ENCODE measurements at places on chromosomes 1 and 21.

GRCh38 chr1:22831729-22832413 is 121.2 kb downstream of the EPHB2 start:
- no peak for DNase-seq

- DNase-seq = no peak
Observed at GRCh38 chr21:44353191-44353970, at the start of gene TRPM2. Gene TRPM2, plus strand, starts transcription at chr21:44353621. Its CDS starts 80 bp downstream, at chr21:44353701.

DNA sequence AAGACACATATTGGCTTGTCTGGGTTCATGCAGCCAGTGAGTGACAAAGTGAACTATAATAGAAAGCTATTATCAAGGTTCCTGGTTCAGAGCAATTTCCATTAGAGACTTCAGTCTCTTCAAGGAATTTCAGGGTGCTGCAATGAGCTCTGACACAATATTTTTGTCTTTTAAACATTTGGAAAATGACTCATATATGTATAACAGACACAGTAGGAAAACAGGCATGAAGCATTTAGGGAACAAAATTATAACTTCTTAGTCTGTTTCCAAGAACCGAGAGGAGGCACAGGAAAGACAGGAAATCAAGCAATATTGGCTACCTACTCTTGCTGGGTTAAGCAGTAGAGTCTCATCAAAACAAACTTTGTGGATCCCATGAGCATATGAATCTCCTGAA is 170.4 kb downstream of the PTPRC start:
- no peak for DNase-seq

GRCh38 chr1:54199151-54199764 is 572 bp downstream of the CYB5RL start:
- no peak for DNase-seq

DNA sequence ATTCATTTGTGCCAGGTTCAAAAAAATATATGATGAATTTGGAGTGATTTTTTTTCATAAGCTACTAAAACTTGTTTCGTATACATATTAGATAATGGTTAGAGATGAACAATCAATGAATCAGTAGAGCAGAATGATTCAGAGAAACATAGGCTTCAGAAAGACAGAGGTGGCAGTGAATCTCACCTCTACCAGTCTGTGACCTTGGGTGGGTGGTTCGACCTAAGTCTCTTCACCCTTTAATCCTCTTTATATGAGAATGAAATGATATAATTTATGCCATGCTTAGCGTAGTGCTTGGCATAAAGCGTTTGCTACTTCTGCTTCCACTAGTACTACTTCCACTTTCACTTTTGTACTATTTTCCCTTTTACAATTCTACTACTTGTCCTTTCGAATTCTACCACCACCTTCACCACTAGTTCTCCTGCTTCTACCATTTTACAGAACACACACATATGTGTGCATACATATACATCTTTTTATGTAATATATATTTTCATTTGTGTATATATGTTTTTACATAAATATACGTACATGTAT is 45.1 kb downstream of the FYB2 start:
- DNase-seq = no peak

- no peak for DNase-seq
Observed at GRCh38 chr1:208782186-208782585, 538.0 kb upstream of the PLXNA2 start.
